SK-N-SH (cell line): ENCODE measurements at places on chromosomes 12 and 14.

- DNase-seq, result no peak
These were observed 7.4 kb upstream of the GNPNAT1 start for GRCh38 chr14:52798826-52799225.

DNA sequence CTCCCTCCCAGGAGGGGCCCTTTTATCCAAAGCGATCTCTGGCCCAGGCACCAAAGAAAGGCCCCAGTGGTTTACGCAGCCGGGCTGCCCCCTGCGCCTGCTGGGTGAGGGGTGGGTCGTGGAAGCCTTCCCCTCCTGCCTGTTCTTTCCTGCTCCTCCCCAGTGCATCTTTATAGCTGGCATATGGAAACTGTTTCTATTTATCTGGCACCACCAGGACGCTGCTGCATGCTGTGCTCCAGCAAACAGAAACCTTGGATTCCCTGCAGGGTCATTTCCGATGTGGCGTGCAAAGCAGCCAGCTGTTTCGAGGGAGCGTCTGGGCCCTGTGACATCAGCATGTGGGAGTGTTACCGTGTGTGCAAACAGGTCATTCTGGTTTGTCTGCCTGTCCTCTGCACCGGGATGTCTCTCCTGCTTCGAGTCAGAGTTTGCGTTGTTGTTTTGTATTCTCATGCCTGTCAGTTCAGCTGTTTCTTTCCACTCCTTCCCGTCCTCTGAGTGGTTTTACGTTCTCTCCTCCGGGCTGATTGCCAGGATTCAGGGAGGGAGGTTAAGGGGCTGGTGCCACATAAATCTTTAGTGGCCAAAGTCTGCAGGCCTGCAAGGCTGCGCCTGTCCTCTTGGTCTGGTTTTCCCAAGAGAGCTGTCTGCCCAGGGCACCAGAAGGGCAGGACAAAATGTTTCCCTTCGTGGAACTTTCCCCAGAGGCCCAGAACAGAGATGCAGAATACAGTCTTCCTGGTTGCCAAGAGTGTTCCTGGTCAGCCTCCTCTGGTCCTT is 24.6 kb downstream of the TPCN1 start:
- DNase-seq, result peak; percentile 86

- DNase-seq, result peak; percentile 36
These were observed at the start of gene KRT72 for GRCh38 chr12:52600941-52601481. Gene KRT72, minus strand, starts transcription at chr12:52601463. Its CDS starts 11 bp downstream, at chr12:52601452.

GRCh38 chr12:67514502-67514901 is 134.0 kb upstream of the DYRK2 start:
- no peak for DNase-seq

GRCh38 chr12:80892597-80893445 is 44.9 kb downstream of the LIN7A start:
- no peak for DNase-seq

DNA sequence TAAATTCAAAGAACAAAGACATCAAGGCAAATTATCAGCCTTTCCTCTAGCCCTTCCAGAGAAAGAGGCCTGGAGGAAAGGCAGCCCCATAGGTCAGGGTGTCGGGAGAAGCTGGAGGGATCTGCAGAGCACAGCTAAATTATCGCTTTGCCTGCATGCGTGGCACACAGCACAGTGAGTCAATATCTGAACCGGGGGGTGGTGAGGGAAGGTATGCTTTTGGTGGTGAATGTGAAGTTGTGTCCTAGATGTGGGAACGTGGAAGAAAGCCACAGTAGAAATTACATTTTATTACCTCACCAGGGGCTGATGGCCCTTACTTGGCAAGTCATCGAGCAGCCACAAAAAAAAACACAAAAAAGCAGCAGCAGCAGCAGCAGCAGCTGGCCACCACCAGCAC is 243.2 kb downstream of the EGLN3 start:
- no peak for DNase-seq

GRCh38 chr12:118044075-118044474 is 16.9 kb downstream of the WSB2 start:
- DNase-seq, result no peak

DNA sequence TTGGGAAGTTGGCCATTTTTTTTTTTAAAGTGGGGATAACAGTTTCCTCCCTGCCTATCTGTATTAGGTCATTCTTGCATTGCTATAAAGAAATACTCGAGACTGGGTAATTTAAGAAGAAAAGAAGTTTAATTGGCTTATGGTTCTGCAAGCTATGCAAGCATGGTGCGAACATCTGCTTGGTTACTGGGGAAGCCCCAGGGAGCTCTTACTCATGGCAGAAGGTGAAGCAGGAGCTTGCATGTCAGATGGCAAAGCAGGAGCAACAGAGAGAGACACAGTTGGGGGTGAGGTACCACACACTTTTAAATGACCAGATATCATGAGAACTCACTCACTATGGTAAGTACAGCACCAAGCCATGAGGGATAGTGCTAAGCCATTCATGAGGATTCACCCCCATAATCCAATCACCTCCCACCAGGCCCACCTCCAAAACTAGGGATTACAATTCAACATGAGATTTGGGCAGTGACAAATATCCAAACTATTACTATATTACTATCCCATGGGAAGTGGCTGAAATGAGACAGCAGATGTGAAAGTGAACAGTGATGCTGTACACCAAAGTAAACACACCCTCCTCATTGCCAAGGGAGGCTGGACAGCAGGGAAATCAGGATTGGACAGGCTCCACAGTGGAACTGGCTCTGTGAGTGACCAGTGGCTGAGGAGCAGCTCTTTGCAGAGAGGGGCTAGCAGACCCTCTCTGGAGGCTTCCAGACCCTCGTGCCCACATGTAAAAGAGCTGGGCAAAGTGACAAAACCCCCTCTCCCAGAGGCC is 40.5 kb downstream of the CRACR2A start:
- DNase-seq, result no peak

GRCh38 chr14:69741055-69741454 is 25.9 kb upstream of the SRSF5 start:
- no peak for DNase-seq

DNA sequence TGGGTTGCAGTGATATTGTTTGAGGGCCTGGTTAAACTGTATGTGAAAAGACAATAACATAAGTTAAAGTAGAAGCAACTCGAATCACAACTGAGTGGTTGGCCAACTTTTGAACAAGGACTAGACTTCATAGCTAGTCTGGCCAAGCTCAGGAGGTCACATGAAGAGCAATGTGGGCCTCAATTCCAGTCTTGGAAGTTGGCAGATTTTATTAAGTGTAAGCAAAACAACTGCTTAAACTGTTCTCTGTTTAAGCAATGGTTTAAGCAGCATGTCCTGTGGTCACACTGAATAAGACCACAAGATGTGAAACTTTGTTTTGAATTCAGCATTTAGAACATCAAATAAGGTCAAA is 100.4 kb downstream of the TMTC3 start:
- no peak for DNase-seq

DNA sequence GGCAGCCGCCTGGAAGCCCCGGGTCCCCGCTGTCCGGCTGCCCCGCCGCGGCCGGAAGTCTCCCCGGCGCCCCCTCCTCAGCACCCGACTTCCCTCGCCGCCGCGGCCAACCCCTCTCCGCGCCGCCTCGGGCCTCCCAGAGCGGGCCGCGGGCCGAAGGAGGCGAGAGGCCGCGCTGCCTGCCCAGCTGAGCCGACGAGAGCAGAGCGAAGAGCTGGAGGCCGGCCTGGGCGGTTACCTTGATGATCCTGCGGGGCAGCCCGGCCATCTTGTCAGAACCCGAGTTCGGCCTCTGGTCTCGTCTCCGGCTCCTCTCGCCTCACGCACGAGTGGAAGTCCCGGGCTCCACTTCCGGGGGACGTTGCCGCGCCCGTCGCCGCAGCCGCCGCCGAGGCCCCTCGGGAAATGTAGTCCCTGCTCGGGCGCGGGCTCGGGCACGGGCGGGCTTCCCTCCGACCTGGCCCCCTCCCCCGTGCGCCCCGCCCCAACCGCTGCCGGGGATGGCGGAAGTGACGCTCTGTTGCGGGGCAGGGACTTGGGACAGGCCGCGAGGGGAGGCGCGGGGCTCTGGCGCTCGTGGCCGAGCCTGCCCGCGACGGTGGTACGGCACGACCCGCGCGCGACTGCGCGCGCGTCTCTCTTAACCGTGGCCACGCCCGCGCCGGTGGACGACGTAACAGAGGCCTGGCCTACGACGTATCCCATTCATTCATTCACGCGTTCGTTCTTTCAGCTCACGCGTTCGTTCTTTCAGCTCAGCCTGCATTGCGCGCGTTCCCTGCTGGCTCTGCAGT is at the start of gene UBE2N:
Gene UBE2N, minus strand, starts transcription at position 331 of the 794 bp plus-strand sequence. Its CDS starts 63 bp downstream, at position 268.
- DNase-seq, result peak; percentile 98

DNA sequence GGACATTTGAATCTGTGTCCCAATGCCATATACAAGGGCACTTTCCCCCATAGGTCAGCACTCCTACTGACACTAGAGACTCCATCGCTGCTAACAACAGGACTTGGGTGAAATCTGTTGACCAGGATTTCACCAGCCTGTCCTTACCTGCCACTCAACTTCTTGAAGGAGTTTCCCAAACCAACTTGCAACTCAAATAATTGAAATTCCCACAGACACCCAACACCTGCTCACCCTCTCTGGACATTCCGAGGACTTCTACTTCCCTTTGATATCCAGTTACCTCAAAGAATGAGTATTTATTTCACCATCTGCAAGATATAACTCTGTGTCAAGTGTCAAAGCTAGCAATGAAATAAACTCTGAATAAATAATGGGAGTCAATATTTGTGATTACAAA is 44.6 kb downstream of the LLPH start:
- no peak for DNase-seq

- no peak for DNase-seq
These were observed 510.4 kb downstream of the SLC16A7 start for GRCh38 chr12:60106214-60106613.

GRCh38 chr14:80959496-80959895 is 4.1 kb downstream of the TSHR start:
- DNase-seq, result no peak

- DNase-seq, result no peak
These were observed 8.6 kb upstream of the ARPC3 start for GRCh38 chr12:110458756-110459155.

GRCh38 chr14:78933948-78934524 is 763.9 kb downstream of the NRXN3 start:
- peak; percentile 43 for DNase-seq

GRCh38 chr12:76634133-76634532 is 74.6 kb upstream of the OSBPL8 start:
- peak; percentile 22 for DNase-seq

GRCh38 chr12:26097046-26097878 is 27.6 kb downstream of the BHLHE41 start:
- DNase-seq, result peak; percentile 75

GRCh38 chr12:121748218-121748570 is 35.6 kb downstream of the TMEM120B start:
- no peak for DNase-seq

DNA sequence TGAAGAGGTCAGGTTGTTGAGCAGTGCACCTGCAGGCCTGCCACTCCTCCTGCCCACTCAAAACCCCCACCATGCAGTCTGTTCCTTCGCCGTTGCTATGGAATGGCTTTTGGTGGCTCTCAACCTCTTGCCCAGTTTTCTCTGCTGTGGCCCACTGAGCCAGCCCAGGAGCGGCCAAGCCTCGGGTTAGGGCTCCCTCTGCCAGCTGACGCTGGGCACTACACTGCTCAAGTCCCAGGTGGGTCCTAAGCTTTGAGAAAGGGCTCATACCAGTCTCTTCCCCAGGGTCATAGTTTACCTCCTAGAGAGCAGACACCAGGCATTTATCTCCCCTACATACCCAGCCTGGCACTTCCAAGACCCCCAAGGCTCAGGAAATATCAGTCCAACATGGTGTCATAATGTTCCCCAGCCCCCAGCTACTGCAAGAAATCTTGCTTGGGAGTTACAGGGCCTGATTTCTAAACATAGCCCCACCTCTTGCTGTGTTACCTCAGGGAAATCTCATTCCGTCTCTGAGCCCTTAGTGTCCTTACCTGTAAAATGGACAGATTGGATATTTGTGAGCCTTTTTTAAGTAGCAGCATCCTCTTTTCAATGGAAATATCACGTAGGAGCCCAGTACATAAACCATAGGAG is 59.4 kb downstream of the TSPAN11 start:
- DNase-seq, result peak; percentile 88

DNA sequence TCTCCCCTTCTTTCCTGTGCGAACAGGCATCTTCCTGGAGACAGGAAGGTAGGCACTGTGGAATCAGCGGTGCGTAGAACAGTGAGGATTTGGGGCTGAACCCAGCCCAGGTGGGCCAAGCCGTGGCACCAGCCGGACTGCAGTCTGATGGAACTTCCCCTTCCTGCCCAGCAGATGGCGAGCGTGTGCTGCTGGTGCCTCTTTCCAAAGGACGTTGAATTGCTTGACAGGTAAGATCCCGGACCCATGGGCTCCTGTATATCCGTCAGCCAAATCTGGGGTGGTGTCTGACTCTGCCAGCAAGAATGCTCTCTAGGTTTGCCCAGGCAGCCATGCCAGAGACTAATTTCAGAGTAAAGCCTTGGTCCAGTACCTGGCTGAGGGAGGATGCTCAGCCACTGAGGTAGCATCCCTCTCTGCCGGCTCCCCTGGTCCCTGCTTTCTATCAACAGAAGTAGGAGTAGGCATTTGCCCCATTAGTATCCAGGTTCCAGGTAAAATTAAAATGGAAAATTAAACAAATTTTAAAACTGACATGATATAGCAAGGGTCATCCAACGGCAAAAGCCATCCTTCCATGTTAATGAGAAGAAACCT is 21.1 kb upstream of the KCNA5 start:
- DNase-seq, result peak; percentile 70

- no peak for DNase-seq
These were observed 116.4 kb downstream of the TAOK3 start for GRCh38 chr12:118256352-118256751.
